ENCODE measurements at places on chromosomes 4 and X. TPM values are rescaled to one million over a fixed set of nuclear protein-coding genes. Genes with fewer than 3 reads are reported as not detected.
A peak's percentile ranks its signal among the peaks of the same experiment; 100 is the strongest.

GRCh38 chr4:32789026-32789608 is 2068.9 kb downstream of the PCDH7 start:
- DNase-seq: no peak
- no peak overlapping the region for H3K27ac ChIP-seq
- H3K4me3 ChIP-seq: no peak overlapping the region
- no peaks in the 10 kb centered on the region for H3K4me1 ChIP-seq
- no peaks in the 10 kb centered on the region for H3K36me3 ChIP-seq

DNA sequence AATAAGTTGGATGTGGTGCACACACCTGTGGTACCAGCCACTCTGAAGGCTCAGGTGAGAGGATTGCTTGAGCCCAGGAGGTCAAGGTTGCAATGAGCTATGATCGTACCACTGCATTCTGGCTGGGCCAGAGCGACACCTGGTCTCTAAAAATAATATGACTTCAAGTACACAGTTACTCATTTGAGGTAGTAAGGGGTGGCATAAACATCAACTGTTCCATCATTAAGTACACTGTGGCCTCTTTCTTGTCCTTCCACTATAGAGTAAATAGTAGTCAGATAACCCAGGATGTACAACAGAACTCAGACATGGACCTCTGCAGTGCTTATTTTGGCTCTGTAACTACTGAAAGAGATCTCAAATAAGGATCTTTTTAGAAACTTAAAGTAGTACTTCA is 10.6 kb downstream of the FAM9B start:
- DNase-seq: no peak
- no peaks in the 10 kb centered on the region for H3K4me1 ChIP-seq
- H3K27me3 ChIP-seq: no peaks in the 10 kb centered on the region
- H3K27ac ChIP-seq: no peak overlapping the region
- no peaks in the 10 kb centered on the region for H3K36me3 ChIP-seq
- no peak overlapping the region for H3K4me3 ChIP-seq

DNA sequence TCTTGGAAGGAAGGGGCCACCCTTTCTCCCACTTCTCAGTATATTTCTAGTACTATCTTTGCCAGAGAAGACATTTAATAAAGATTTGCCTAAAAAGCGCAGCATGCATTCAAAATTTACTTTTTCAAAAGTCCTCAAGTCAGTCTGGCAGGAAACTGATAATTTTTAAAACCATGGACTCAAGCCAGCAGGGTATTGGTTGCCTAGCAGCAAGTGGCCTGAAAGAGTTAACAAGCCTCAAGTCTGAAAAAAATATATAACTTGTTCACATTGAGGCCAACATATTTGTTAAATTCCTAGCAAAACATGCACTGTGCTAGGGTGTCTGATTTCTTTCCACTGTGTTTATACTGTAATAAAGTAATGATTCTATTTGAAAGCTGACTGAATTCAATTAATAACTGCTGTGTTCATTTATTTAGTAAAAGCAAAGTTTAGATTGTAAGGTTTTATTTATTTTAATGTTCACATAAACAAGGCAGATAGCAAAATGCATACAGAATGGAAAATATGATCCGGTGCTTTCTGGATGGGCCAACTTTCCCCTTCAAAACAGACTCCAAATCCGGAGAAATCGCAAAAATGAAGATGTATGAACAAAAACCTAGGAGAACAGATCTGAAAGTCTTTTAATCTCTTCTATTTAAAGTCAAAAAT is 218.5 kb upstream of the FGF13 start:
- no peaks in the 10 kb centered on the region for H3K36me3 ChIP-seq
- H3K4me3 ChIP-seq: no peak overlapping the region
- no peaks in the 10 kb centered on the region for H3K27me3 ChIP-seq

DNA sequence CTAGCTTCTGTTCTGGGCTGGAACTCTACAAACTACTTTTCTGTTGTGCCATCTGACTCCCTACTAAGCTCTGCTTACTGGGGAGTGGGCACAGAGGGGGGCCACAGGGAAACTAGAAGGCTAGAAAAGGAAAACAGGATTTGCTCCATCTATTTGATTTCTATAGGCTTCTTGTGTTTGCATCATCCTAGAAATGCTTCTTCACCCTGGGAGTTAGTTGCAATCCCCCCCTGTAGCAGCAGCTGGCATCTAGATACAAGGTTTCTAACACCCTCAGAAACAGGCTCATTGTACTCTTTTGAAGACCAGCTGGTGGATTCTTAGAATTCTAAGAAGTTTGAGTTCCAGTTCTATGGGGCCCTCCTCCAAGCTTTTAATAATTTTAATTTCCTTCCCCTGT is 213.4 kb downstream of the TMA16 start:
- H3K36me3 ChIP-seq: no peaks in the 10 kb centered on the region
- H3K27me3 ChIP-seq: no peaks in the 10 kb centered on the region
- no peak overlapping the region for H3K27ac ChIP-seq
- H3K4me3 ChIP-seq: no peak overlapping the region
- no peaks in the 10 kb centered on the region for H3K4me1 ChIP-seq
- no peak for DNase-seq

The C4orf50 gene
- not detected for polyA plus RNA-seq

GRCh38 chr4:180993244-180993836 is 1249.9 kb upstream of the TENM3 start:
- H3K4me1 ChIP-seq: no peaks in the 10 kb centered on the region
- no peaks in the 10 kb centered on the region for H3K27me3 ChIP-seq
- no peak overlapping the region for H3K27ac ChIP-seq
- H3K36me3 ChIP-seq: no peaks in the 10 kb centered on the region
- no peak for DNase-seq

The BOD1L1 gene
- 7.9 TPM for polyA plus RNA-seq

The CYSLTR1 gene
- polyA plus RNA-seq: 0.26 TPM

The CFAP99 gene
- polyA plus RNA-seq: not detected

GRCh38 chr4:188658958-188659522 is 519.8 kb downstream of the TRIML1 start:
- no peak overlapping the region for H3K27ac ChIP-seq
- no peak overlapping the region for H3K4me3 ChIP-seq
- no peaks in the 10 kb centered on the region for H3K4me1 ChIP-seq

The HTATSF1 gene
- polyA plus RNA-seq: 45.6 TPM

- H3K4me3 ChIP-seq: no peak overlapping the region
- no peak for DNase-seq
- H3K36me3 ChIP-seq: no peaks in the 10 kb centered on the region
- H3K4me1 ChIP-seq: no peaks in the 10 kb centered on the region
- H3K27me3 ChIP-seq: no peaks in the 10 kb centered on the region
These were observed 382.1 kb upstream of the CTSO start for GRCh38 chr4:156335721-156336120.

The AFM gene
- not detected for polyA plus RNA-seq

The CFI gene
- 12.6 TPM for polyA plus RNA-seq

DNA sequence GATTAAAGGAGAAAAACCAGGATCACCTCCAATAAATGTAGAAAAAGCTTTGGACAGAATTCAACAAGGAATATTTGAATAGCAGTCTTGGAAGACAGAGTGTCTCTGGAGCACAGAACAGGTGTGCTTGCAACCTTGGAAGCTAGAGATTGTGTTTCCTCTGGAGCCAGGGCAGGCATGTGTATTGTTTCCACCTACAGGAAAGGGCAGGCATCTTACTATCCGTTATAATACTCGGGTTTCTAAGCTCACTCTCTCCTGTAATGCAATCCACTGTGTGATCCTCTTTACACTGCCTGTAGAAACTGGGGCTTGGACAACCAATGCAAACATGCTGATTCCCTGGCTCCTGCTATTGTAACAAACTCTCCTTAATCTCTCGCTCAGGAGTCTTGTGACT is 14.4 kb downstream of the CCDC110 start:
- H3K27me3 ChIP-seq: no peaks in the 10 kb centered on the region
- H3K4me1 ChIP-seq: no peaks in the 10 kb centered on the region
- no peaks in the 10 kb centered on the region for H3K36me3 ChIP-seq
- DNase-seq: no peak

The OPRPN gene
- not detected for polyA plus RNA-seq

- DNase-seq: no peak
- no peak overlapping the region for H3K4me3 ChIP-seq
- no peaks in the 10 kb centered on the region for H3K36me3 ChIP-seq
- H3K27me3 ChIP-seq: no peaks in the 10 kb centered on the region
These were observed 25.5 kb upstream of the LRCH2 start for GRCh38 chrX:115259238-115259875.

DNA sequence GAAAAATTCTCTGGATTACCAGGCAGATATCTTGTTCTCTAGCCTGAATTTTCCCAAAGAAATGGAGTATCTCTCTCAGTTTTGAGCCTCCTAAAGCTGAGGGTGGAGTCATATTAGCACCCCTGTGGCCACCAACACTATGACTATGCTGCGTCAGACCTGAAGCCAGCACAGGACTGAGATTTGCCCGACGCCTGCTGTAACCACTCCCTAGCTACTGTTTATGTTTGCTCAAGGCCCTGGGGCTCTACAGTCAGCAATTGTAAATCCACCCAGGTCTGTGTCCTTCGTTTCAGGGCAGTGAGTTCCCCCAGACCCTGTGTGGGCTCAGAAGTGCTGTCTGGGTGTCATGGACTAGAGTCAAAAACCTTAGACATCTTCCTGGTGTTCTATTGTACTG is 61.4 kb downstream of the ZXDA start:
- no peak overlapping the region for H3K27ac ChIP-seq
- H3K4me1 ChIP-seq: no peaks in the 10 kb centered on the region
- H3K4me3 ChIP-seq: no peak overlapping the region
- DNase-seq: no peak

DNA sequence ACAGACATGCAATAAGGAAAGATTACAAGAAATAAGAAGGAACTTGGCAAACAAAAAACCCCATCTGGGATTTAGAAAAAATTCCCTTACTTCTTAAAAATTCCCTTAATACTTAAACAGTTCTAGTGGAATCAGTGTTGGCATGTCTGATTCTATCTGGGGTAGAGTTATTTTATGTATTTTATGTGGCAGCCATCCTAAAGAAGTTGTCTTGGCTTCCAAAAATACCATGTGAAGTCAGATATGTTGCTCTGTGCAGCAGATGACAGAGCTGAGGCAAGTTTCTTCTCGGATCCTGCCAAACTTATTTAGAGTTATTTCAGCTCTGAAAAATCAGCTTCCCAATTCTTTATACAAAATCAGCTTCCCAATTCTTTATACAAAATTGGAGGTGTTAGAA is 14.7 kb downstream of the YY2 start:
- no peaks in the 10 kb centered on the region for H3K27me3 ChIP-seq
- H3K4me1 ChIP-seq: no peaks in the 10 kb centered on the region
- no peak for DNase-seq
- H3K36me3 ChIP-seq: peaks cover 6% of the 10 kb centered on the region
- H3K4me3 ChIP-seq: no peak overlapping the region

- no peak overlapping the region for H3K27ac ChIP-seq
- H3K4me1 ChIP-seq: no peaks in the 10 kb centered on the region
- DNase-seq: no peak
- no peaks in the 10 kb centered on the region for H3K36me3 ChIP-seq
- H3K4me3 ChIP-seq: no peak overlapping the region
These were observed 22.4 kb upstream of the MGST2 start for GRCh38 chr4:139643042-139643895.

The VCX3B gene
- not detected for polyA plus RNA-seq

The QRFPR gene
- polyA plus RNA-seq: 0.88 TPM

DNA sequence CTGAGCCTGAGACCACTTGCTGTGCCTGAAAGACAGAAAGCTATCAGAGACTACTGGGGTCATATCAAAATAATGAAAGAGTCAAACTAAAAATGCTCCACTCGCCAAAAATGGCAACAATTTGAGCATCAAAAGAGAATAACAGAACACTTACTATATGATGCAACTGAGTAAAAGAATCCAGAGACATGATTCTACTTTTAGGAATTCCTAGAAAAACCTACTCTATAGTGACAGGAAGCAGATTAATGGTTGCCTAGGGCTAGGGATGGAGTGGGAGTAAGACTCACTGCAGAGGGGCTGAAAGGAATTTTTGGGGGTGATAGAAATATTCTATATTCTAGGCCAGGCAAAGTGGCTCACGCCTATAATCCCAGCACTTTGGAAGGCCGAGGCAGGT is 29.4 kb upstream of the SLAIN2 start:
- no peaks in the 10 kb centered on the region for H3K36me3 ChIP-seq
- H3K4me3 ChIP-seq: no peak overlapping the region
- DNase-seq: no peak
- no peaks in the 10 kb centered on the region for H3K27me3 ChIP-seq

DNA sequence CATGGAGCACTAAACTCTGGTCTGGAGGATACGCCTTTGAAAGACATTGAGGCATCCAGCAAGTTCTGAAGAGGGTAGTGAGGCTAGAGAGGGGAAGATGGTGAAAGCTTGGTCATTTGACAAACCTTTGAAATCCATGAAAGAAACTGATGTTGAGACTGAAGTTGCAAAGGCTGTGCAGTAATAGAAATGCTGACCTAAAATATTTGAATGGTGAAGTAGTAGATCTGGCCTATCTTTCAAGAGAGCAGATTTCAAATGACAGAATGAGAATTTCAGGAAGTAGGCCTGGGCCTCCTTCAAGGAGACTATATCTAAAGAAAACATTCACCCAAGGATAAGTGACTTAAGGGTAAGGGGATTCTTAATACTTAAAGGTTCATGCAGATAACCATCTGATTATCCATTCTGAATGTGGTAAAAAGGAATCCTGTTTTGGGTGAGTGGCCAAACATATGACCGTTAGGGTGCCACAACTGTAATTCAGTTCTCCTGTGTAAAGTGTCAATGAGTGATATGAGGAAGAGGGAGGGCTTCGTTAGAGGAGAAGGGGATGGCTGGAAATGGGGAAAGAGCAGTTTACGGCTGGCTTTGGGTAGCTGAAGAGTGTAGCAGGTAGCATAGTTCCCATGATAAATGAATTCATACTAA is 62.2 kb downstream of the AMELX start:
- H3K4me3 ChIP-seq: no peak overlapping the region
- no peak overlapping the region for H3K27ac ChIP-seq
- no peaks in the 10 kb centered on the region for H3K27me3 ChIP-seq
- no peaks in the 10 kb centered on the region for H3K4me1 ChIP-seq
- H3K36me3 ChIP-seq: no peaks in the 10 kb centered on the region

- no peaks in the 10 kb centered on the region for H3K36me3 ChIP-seq
- no peak overlapping the region for H3K4me3 ChIP-seq
- no peak overlapping the region for H3K27ac ChIP-seq
- H3K4me1 ChIP-seq: no peaks in the 10 kb centered on the region
- DNase-seq: no peak
These were observed 160.0 kb downstream of the EFNB1 start for GRCh38 chrX:68988865-68989264.

- DNase-seq: no peak
- H3K36me3 ChIP-seq: no peaks in the 10 kb centered on the region
- no peaks in the 10 kb centered on the region for H3K4me1 ChIP-seq
- no peaks in the 10 kb centered on the region for H3K27me3 ChIP-seq
- no peak overlapping the region for H3K27ac ChIP-seq
These were observed 170.5 kb downstream of the NAA11 start for GRCh38 chr4:79155336-79155735.

- H3K4me3 ChIP-seq: peak overlapping the region; percentile 53
- no peak for DNase-seq
- no peaks in the 10 kb centered on the region for H3K27me3 ChIP-seq
These were observed 3.2 kb downstream of the CXorf38 start for GRCh38 chrX:40644176-40644575.

The PAGE3 gene
- polyA plus RNA-seq: not detected

DNA sequence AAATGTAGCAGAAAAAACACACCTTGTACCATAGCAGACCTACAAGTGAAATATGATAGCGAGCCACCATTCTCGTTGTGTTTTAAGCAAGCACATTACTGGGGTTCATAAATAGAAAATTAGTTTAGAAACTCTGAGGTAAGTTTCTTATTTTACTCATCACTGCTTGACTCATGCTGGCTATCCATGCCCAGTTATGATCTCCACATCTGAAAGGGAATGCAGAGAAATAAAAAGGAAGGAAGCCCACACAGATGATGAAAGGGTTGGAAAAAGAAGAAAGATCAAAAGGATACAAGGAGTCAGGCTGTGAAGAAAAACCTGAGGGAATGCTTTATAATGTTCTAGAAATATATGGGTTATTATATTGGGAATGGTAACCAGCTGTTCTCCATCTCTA is 54.5 kb downstream of the CAMK2D start:
- peak overlapping the region; percentile 29 for H3K27ac ChIP-seq
- DNase-seq: no peak
- no peaks in the 10 kb centered on the region for H3K27me3 ChIP-seq
- no peaks in the 10 kb centered on the region for H3K36me3 ChIP-seq
- peaks cover 44% of the 10 kb centered on the region for H3K4me1 ChIP-seq
